Activated T-cell treated with anti-CD3 and anti-CD28 coated beads, Interleukin-2, amount 50 U/mL, for 48 hours (primary cell): ENCODE measurements at places on chromosomes 16 and 17.
A peak's percentile ranks its signal among the peaks of the same experiment; 100 is the strongest.

DNA sequence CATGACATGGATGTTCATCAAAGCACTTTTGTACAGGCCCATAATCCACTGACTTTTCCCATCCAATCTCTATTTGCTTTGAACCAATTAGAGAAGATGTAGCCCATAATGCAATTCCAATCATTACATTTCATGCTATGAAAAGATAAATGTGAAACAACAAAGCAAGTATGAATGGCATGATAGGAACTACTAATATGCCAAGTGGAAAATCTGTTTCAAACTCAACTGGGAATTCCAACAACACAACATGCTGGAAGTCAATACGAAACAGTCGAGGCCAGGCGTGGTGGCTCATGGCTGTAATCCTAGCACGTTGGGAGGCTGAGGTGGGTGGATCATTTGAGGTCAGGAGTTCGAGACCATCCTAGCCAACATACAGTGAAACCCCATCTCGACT, 39.6 kb upstream of the TMEM97 start:
- DNase-seq: no peak

GRCh38 chr17:15012351-15012980, 252.7 kb downstream of the PMP22 start:
- DNase-seq: no peak

DNA sequence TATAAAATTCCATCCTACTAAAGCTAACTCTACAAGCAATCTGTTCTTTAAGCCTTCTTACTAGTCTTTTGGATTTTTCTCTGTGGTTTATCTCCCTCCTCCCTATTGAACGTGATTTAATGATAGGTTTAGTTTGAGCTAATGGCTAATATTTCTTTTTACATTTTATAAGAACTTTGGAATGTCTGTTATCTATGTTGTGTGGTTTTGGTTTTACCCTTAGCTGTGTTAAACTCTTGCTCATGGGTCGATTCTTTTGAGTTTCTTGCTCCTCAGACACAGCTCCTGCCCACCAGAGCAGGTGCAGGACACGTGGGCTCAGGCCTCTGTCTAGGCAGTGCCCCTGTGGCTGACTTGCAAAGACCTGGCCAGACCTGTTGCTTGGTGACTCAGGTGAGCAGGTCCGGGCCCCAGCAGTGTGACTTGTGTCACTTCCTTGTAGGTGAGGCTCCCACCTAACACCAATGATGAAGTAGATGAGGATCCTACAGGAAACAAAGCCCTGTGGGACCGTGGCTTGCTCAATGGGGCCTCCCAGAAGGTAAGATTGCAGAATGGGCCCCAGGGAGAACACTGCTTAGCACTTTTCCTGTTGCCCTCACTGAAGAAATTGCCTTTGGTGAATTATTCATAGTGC, 45.1 kb downstream of the SF3B3 start:
- no peak for DNase-seq

DNA sequence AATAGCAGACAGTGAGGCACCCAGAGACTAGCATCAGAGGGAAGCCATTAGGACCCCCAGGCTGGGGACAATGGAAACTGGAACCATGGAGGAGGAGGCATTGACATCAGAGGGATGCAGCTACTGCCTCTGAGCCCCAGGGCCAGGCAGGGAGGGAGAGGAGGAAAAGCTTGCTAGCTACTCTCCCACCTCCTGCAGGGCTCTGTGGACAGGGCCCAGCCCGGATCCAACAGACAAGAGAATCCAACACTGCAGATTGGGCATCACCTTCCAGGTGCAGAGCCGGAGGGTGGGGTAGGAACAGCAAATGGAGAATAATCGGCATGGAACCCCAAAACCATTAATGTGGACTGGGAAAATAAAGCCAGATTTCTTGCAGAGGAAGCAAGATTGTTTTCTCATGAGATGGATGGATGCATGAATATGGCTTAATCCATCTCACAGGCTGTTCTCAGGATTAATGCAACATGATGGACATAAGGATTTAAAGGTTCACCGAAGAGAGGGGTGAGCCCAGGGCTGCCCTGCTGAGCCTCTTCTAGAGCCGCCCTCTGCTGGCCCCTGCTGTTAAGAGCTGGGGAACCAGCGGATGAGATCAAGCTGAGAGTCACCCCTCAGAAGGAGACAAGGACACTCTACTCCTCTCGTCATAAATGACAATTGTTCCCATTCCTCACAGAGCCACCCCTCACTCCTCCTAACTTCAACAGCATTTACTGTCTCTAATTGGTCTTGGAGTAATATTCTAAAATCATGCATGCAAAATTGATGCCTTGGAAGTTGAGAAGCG, 48.8 kb downstream of the DNAH3 start:
- DNase-seq: peak; percentile 29

GRCh38 chr16:51010817-51011216, 140.3 kb downstream of the SALL1 start:
- DNase-seq: no peak
